ENCODE measurements at places on chromosomes 3 and 15.

- no peak for DNase-seq
These were observed 56.1 kb upstream of the GK5 start for GRCh38 chr3:142281474-142281873.

DNA sequence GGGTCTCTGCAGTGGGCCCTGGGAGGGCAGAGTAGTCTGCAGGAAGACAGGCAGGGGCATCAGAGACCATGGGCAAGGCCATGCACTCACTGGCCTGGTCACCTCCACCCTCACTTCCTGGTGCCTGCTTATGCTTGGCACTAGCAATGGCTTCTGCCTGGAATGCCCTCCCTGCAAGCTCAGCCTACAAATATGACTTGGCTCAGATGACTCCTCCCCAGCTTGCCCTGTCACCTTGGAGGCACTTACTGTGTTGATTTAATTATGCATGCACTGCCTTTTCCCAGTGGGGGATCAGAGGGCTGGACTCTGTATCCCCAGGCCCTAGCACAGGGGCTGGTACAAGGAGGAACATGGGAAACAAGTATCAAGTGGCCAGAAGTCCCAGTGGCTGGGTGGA lies 7.8 kb downstream of the C3orf18 start:
- no peak for DNase-seq

- DNase-seq: no peak
These were observed 57.9 kb upstream of the UBE2E1 start for GRCh38 chr3:23747841-23748240.

DNA sequence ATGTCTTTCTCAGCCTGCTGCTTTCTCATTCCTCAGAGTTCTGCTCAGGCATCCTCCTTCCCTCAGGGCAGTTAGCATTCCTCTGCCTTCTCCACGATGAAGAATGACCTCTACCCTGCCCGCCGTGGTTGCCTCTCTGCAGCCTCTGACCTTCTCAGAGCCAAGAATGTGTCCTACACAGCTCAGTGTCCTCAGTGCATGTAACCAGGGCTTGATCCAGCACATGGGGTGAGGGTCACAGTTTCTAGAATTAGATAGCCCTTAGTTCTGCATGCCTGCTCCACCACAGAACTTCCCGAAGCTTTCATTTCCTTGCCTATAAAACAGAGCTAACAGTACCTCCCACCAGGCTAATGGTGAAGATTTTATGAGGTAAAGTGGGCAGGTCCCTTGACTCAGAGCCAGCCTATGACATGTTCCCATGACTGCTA lies 182.1 kb downstream of the CLSTN2 start:
- DNase-seq: no peak

DNA sequence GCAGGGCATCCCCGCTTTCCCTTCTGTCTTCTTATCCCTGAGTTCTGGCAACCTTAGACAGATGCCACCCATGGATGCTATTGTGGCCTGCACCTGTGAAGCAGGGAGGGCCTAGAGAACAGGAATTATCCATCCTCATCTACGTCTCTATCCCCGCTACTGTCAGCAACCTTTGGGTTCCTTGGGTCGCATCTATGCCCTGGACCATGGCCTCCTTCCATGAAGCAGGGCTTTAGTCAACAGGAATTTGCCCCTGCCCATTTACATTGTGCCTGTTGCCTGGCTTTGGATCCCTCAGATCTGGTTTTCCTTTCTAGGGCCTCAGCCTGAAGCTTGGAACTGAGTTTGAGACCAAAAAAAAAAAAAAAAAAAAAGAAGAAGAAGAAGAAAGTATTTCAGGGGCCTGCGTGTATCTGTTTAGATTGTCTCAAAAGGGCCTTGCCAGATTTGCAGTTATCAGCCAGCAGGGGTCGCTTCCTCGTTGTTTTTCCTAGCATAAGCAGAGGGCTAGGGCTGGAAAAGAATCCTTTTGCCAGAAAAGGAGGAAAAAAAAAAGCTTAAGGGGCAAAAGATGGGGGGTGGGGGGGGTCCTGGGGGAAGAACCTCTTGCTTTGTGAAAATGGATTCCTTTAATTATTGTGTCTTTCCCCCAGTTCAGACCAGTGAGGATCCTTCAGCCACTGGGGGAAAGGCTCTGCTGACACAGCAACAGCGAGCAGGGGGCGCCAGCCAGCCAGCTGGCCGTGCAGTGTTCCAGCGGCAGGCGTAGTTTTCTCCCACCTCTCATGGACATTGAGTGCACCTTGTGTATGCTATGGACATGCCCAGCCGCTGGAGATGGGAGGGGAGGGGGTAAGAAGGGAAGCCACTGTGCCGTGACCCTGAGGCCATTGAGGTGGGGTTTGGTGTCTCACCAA lies 65.7 kb upstream of the ALDH1L1 start:
- DNase-seq: peak; percentile 11

Data from AG09309 (cell line).